ENCODE measurements at places on chromosomes 16 and 17.
A peak's percentile ranks its signal among the peaks of the same experiment; 100 is the strongest.

DNA sequence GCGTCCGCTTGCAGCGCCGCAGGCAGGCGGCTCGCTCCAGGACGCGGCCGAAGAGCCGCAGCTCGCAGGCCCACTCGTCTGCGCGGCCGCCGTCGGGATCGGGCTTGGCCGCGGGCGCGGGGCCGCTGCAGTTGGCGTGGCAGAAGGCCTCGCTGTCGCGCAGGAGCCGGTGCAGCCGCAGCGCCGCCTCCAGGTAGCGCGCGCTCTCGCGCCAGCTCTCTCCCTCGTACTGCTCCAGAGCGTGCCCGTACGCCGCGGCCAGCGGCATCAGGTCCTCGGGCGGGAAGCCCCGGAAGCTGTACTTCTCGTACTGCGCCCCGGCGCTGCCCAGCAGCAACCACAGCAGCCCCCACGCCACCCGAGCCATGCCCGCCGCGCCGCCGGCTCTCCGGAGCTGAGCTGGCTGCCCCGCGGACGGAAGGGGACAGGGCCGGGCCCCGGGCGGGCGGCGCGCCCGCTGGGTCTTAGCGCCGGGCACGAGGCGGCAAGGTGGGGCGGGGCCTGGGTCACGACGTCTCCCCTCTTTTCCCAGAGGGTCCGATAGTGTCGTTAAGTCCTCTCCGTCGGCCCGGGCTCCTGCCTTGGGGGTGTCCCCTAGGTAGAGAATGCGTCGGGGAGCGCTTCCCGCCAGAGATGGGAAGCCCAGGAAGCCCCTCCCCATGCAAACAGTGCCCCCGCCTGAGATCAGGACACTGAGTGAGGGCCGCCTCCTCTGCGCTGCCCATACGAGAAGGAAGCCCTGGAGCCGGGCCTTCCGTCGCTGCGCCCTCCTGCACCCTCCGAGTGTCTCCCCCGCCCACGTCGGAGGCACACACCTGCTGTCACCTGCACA lies at the start of gene P3H4:
Gene P3H4 (minus strand): TSS at position 401 of the 832 bp plus-strand sequence. CDS start 34 bp downstream, at position 367.
- DNase-seq = peak; percentile 73

- DNase-seq = no peak
Observed at GRCh38 chr16:50674831-50675230, 6.3 kb downstream of the SNX20 start.

- no peak for DNase-seq
Observed at GRCh38 chr17:41308251-41308917, 725 bp downstream of the KRTAP16-1 start.

GRCh38 chr17:17562146-17562511 lies 29.4 kb downstream of the PEMT start:
- DNase-seq = no peak

DNA sequence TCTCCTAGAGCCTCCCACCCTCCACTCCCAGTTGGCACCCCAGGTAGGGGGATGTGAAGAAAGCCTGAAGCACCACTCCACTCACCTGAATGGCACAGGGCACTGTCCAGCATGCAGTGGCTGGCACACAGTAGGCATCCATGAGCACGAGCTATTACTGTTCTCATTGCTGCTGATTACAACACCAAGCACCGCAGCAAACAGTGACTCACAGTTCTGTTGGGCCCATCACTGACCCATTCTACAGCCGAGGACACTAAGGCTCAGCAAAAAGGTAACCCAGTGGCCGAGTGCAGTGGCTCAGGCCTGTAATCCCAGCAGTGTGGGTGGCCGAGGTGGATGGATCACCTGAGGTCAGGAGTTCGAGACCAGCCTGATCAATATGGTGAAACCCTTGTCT lies 2.7 kb downstream of the ZSCAN10 start:
- no peak for DNase-seq

DNA sequence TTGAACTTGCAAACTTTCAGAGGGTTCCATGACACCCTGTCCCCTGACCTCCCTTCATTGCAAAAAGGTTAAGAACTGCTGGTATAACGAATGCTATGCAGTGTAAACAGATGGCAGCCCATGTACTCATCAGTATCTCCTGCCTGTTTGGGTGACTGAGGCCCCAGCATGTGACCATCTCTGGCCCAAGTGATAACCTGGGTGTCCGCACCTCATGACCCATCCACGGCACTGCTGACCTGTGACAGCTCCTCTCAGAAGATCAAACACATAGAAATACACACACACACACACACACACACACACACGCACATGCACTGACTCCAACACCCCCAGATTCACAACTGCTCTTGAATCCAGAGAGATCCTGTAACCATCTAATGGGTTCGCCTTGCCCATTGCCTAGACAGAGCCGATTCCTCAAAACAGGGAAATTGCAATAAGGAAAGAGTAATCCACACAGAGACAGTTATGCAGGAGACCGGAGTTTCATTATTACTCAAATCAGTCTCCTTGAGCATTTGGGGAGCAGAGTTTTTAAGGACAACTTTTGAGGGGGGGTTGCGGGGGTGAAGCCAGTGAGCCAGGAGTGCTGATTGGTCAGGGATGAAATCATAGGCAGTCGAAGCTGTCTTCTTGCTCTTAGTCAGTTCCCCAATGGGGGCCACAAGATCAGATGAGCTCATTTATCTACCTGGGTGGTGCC lies 11.3 kb upstream of the PHOSPHO1 start:
- no peak for DNase-seq

All from uterus (tissue), 4 donors.